ENCODE measurements at places on chromosomes 12 and 14. TPM values are rescaled to one million over a fixed set of nuclear protein-coding genes. Genes with fewer than 3 reads are reported as not detected.

The TNFAIP2 gene
- 30.1 TPM for total RNA-seq

The PEBP1 gene
- 338 TPM for total RNA-seq

The DCD gene
- total RNA-seq, result not detected

DNA sequence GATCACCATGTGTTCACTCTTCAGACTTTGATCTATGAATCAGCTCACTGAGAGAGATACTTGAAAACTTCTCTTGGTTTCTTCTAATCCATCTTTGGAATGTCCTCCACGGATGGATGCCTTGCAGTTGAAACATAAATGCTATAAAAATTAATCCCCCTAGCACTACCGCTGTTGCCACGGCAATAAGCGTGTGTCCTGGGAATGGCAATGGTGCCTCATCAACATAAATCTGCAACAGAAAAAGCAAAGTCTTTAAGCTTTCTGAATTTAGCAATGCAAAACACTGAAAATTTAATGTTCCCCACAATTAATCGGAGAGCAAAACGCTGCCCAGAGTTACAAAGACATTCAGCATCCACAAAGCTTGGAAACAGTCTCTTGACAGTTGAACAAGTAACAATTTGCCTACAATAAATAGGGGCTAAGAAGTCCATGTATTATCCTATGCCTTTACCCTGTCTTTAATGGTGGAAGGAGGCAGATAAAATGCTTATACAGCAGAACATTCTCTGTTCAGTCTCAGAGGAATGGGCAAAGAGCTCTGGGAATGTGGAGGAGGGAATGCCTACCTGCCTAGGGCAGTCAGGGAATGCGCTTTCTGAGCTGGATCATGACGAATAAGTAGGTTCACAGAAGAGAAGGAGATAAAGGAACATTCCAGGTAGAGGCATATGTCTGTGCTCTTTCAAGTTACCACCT lies 70.9 kb upstream of the PPP4R3A start:
- DNase-seq, result no peak

- no peak for DNase-seq
Observed at GRCh38 chr12:67286257-67286656, 17.1 kb downstream of the CAND1 start.

- no peak for DNase-seq
Observed at GRCh38 chr12:4211372-4211771, 62.2 kb upstream of the CCND2 start.

- no peak for DNase-seq
Observed at GRCh38 chr12:65728455-65728847, 95.8 kb upstream of the HMGA2 start.

GRCh38 chr12:50772470-50772869 lies 8.6 kb downstream of the ATF1 start:
- DNase-seq, result no peak

DNA sequence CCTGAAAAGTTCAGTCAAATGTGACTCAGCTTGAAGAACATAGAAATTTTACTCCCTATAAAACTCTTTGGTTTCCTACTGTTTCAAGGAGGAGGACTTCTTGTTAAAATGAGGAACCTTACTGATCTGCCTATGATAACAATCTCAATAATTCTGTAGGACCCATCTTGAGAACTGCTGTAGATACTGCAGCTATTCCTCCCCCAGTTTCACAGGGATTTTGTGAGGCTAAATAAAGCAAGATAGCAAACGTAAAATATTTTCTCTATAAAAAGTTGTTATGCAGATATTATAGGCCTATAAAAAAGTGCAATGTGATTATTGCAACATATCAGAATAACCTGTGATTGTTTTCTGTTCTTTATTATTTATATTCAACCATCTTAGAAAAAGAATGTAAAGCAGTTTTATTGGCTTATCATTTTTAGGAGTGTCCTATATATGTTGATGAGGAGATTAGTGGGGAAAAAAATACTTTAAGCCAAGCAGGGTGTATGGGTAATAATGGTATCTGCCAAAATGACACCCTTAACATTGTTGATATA lies 12.1 kb downstream of the CLEC14A start:
- DNase-seq, result no peak

All from H7 (cell line).